ENCODE measurements at places on chromosomes 6 and 20. TPM values are rescaled to one million over a fixed set of nuclear protein-coding genes. Genes with fewer than 3 reads are reported as not detected.

The ANGPT4 gene
- total RNA-seq = not detected

The SPATS1 gene
- not detected for total RNA-seq

The SHLD1 gene
- 3.1 TPM for total RNA-seq

The GSS gene
- 90.5 TPM for total RNA-seq

The UBD gene
- 24.5 TPM for total RNA-seq

The SLC35F1 gene
- total RNA-seq = not detected

The FAM83B gene
- not detected for total RNA-seq

The IMPG1 gene
- not detected for total RNA-seq

The TRAPPC3L gene
- total RNA-seq = 0.10 TPM

The PAK5 gene
- total RNA-seq = not detected

All from mammary microvascular endothelial cell (primary cell).